ENCODE measurements at places on chromosomes 5 and 9.

GRCh38 chr5:111929261-111929660 lies 172.3 kb upstream of the NREP start:
- no peak for DNase-seq

GRCh38 chr9:33446240-33446945 lies 1.0 kb downstream of the AQP3 start:
- peak; percentile 25 for DNase-seq

GRCh38 chr5:28468166-28468565 lies 1429.8 kb upstream of the CDH9 start:
- DNase-seq: no peak

- DNase-seq: no peak
Measured at GRCh38 chr5:126852841-126853271, 75.9 kb downstream of the LMNB1 start.

DNA sequence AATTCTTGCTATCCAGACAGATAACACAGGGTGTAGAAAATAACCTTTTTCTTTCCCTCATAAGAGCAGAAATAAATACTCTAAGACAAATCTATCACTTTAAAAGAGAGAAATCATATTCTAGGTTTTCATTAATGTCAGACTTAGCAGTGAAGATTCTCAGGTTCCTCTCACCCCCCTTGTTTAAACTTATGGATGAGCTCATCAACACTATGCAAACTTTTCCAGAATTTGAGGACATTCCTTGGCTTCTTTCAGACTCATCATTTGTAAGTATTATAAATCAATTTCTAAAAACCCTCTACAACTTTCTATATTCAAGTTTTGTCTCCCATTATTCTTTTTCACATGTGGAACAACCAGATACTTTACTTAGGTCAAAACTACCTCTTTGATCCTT lies 374.9 kb upstream of the TRPC7 start:
- no peak for DNase-seq

- no peak for DNase-seq
Measured at GRCh38 chr9:92942688-92943616, 4.4 kb upstream of the FGD3 start.

DNA sequence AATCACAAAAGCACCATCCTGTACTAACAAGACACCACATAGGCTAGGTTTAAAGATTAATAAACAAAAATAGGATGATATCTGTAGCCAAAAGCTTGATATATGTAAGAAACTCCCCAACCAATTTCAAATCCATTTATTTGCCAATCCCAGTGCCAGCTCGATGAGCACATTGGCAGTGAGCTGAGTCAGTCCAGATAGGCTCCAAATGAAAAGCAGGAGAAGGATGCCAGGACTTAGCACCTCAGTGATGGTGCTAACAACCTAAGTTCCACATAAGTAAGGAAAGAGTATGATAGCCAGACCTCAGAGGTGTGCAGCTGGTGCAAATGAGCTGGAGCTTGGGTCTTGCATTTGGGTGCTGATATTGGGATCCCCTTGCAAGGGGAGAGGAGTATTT lies 158.1 kb downstream of the SIL1 start:
- DNase-seq: no peak

- DNase-seq: no peak
Measured at GRCh38 chr9:35695943-35696401, 6.2 kb upstream of the TPM2 start.

DNA sequence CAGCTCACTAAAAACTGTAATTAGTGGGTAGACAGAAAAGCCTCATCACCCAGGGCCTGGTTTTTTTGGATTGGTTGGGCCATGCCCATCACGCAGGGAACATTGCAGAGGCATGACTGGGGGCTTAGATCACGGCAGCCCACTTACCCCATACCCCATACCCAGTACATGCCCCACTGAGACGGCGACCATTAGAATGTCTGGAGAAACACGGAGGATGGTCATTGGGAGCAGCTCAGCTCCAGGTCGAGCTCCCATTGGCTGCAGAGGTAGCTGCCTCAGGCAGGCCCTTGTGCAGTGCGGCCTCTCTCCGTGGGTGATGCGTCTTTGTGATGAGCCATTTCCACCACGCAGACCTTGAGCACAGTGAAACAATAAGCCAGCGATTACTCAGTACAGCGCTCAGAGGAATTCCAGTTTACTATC lies 204.0 kb downstream of the GADD45G start:
- no peak for DNase-seq

DNA sequence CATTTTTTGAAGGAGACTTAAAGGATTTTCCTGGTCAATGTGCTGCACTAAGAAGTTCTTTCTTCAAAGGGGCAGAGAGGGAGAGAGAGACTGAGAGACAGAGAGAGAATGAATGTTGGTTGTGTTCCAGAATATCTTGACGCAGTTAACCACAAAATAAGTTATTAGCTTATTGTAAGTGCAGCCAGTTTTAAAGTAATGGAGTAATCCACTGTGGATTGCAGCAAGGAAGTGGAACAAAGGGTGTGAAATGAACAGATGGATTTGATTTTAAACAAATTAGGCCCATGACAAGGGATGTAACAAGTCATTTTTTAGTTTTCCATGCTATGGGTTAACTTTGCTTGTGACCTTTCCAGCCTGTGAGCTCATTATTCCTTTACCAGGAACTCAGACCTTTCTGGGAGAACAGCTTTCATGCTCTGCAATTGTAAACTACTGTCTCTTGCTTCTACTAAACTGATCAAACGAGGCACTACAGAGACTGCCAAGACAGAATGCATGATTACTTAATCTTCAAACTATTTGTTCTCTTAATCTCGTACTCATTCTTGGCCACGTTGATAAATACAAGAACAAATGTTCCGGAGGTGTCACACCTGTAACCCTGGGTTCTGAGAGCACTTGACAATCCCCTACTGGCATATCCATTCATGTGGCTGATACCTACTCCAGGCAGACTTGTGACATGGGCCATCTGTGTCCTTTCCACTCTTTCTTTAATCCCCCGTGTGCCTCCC lies 131.1 kb downstream of the TLE1 start:
- no peak for DNase-seq

DNA sequence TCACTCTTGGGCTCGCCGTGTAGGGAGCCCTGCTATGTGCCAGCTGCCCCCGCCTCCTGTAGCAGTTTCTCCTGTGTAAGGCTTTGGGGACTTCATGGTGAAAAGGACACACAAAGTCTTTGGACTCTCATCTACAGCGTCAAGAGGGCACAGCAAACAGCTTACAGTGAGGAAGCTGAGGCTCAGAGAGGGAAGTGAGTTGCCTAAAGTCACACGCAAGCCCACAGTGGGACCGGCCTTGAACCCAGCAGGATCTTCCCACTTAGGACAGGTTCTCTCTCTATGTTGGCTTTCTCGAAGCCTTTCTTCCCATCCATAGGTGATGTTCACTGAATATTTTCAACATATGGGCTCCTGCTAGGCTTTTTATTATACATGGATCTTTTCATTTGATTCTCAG lies 9.8 kb upstream of the PRRX2 start:
- DNase-seq: no peak

DNA sequence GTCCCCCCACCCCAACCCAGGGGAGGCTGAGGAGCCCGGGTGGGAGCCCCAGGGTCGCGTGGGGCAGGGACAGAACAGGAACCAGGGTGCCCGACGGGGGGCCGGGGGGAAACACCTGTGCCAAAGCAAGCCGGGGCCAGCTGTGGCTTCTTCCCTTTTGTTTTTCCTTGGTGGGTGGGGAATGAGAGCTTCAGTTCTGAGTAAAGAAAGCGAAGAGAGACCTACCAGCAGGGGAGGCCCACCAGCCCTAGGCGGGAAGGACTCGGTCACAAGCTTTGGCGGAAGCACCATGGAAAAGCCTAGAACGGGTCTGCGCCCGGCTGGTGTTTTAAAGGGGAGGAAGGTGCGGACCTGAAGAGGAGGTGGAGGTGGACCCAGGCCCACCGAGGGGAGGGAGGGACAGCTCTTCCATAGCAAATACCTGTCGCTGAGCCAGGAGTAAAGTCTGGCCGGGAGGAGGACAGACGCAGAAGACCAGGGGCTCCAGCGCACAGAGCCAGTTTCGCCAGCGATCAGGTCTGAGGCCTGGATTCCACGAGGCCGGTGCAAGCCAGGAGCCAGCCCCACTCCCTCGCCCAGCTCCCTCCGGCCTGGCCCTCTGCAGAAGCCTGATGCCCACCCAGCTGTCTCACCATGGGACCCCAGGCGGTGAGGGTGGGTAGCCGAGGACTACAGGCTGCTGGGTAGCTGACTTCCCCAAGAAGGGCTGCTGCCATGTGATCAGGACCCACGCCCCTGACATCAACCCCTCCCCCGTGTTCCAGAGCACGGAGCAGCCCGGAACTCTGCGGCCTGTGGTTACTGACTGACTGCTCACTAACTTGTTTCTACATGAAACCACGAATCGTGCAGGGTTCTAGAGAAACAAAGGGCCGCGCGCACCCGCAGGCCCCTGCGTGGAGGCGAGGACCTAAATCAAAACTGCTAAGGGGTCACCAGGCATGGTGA lies 849 bp upstream of the MGAT1 start:
- DNase-seq: peak; percentile 79

DNA sequence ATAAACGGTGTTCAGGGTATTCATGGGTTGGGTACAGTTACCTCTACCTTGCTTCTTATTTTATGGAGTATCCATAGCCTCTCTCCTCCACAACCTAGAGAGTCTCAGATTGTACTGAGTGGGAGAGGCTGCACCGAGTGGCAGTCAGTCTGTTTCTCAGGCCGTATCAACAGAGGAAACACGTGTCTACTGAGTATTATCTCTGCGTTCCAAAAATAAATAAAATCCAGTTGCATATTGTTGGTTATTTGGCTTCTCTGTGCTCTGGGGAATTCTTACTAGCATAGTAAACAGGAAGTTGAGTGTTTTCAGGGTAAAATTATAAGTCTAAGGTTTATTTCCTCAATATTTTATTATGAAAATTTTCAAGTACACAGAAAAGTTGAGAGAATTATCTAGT lies 231.0 kb downstream of the ARHGEF28 start:
- no peak for DNase-seq

GRCh38 chr9:76926324-76926741 lies 20.4 kb upstream of the PRUNE2 start:
- DNase-seq: no peak

DNA sequence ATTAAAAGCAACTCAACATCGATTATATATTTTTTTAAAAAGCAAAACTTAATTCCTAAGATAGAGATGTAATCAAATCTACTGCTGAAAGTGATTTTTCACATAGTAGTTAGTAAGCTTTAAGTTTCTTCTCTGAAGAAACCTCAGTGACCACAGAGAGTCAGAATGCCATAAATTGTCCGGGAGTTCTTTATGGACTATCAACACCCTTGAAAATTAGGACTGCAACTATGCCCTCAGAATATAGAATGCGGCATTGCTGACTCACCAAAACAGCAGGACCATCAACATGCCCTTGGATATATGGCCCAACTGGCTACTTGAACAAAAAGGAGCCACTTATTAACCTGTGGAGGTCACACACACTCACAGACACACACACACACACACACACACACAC lies 228.9 kb upstream of the SNX2 start:
- no peak for DNase-seq

- no peak for DNase-seq
Measured at GRCh38 chr5:35815089-35815936, 41.4 kb upstream of the IL7R start.

- DNase-seq: no peak
Measured at GRCh38 chr5:157309796-157310195, 43.9 kb downstream of the CYFIP2 start.

- DNase-seq: no peak
Measured at GRCh38 chr5:976849-977751, 31.5 kb upstream of the NKD2 start.

Data from activated T-helper 1 cell treated with Interleukin-2 at 50 U/mL for 16 hours (primary cell).